BJ (cell line): ENCODE measurements at places on chromosomes 3 and 15.

DNA sequence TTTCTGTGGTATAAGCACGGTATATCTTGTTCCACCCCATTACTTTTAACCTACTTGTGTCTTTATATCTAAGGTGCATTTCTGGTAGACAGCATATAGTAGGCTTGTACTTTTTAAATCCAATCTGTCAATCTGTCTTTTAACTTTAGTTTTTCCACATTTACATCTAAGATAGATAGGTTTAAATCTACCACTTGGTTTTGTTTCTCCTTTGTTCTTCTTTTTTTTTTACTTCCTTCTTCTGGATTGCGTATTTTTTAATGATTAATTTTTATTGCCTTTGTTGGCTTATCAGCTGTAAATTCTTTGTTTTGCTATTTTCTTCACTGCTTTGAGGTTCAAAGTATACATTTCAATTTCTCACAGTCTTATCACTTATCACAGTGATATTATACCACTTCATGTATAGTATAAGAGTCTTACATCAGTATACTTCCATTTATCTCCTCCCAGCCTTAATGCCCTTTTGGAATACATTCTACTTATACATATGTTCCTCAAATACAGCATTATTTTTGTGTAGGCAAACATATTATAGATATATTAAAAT lies 31.0 kb downstream of the IQCB1 start:
- DNase-seq = no peak

GRCh38 chr3:89954137-89954536 lies 846.7 kb downstream of the EPHA3 start:
- DNase-seq = no peak

DNA sequence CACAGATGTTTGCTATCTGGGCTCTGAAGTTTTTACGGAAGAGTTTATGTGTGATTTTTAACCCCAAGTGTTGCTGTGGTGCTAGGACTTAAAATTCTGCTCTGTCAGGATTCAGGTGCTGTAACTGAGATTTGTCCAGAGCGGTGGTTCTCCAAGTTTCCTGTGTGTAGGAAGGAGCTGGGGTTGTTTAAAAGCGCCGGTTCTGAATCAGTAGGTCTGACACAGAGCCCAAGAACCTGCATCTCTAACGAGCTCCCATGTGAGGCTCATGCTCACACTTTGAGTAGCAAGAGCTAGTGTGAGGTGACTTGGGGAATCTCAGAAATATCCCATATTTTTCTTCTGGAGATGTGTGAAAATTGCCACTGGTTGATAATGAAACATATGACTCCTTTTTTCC lies 325.5 kb downstream of the SATB1 start:
- DNase-seq = no peak

GRCh38 chr3:155444771-155445170 lies 151.3 kb upstream of the STRIT1 start:
- DNase-seq = no peak

DNA sequence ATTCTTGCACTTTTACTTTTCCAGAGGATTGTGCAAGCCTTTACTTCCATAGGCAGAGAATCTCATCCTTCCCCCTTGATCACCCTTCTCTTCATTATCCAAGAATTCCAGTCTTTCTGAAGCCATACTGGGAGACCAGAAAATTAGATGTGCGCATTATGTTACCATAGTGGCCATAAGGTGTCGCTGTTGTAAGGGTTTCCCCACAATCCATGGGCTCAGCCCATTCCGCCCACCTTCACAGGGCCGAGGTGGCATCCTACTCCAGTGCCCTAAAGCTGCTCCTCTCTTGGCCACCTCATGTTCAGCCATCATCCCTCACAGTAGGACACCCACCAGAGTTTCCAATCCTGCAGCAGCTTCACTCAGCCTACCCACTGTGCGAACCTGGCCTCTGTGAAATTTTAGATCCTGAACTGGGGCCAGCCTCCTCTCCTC lies 35.0 kb downstream of the CTSH start:
- DNase-seq = no peak

DNA sequence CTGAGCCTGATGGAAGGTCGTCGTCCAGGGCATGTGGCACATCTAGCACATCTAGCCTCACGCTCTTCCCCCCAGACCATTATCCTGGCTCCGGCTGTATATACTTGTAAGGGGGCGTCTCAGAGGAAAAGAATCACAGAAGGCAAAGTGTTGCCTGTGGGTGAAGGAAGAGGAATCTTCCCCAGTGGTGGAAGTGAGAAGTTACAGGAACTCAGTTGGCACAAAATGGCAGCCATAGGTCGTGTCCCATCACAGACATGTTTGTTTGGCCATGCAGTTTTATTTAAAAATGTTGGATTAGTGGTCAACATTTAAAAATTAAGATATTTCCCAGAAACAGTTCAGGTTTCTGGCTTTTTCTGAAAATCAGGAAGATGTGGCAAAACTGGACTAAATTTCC lies 13.6 kb downstream of the GALNT15 start:
- DNase-seq = no peak

DNA sequence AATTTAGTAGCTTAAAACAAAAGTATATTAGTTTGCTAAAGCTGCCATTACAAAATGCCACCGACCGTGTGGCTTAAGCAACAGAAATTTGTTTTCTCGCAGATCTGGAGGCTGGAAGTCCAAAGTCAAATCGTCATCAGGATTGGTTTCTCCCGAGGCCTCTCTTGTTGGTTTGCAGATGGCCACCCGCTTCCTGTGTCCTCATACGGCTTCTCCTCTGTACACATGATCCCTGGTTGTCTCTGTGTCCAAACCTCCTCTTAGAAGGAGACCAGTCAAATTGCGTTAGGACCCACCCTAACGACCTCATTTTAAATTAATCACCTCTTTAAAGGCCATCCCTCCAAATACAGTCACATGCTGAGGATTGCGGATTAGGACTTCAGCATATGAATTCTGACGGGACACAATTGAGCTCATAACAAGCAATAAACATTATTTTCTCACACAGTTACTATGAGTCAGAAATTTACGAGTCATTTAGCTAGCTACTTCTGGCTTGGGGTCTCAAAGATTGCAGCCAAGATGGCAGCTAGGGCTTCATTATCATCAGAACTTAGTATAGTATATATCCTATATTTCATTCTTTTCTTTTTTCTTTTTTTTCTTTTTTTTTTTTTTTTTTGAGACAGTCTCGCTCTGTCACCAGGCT lies 58.4 kb downstream of the RPL39L start:
- no peak for DNase-seq

DNA sequence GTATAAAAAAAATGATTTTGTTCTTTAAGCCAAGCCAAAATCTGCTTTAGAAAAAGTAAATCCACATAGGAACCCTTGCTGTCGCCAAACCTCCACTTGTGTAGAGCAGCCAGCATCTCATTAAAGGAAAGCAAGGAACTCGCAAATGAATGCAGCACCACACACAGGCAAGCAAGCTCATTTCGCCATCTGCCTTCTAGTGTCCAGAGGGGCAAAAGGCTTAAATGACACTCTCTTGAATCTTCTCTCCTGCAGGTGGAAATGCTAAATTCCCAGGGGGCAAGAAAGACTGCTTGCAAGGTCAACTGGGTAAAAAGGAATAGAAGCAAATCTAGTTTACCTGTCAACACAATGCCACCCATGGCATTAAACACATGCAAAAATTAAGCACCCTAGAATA lies 2.4 kb downstream of the MB21D2 start:
- no peak for DNase-seq

DNA sequence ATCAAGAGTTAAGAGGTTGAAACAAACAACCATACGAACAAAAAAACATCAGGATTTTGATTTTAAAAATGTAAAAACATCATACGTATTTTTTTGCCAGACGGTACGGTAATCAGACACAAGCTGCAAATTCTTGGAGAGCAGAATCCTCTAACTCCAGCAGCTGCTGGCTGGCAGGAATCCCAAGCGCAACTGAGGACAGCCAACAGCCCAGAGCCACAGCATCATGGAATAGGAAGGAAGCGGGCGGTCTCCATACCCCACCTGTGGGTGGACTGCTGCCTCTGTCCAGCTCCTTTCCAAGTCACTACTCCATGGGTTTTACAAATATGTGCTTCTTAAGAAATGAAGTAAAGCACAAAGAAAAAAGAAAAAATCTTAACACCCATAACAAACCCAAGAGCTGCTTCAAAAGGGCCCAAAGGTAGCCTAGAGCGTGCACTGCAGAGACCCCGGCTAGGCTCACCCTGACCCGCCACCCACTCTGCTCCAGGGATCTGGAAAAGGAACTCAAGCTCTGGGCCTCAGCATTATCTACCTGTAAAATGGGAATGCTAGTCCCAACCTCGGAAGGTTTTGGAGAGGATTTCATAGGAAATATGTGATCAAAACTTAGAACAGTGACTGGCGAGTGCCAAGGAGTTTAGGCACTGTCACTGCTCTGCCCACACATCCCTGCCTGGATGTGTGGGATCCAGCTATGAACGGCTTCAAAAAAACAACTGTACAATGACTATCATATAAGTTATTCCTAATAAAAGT lies 33.4 kb downstream of the ZXDC start:
- DNase-seq = no peak

GRCh38 chr15:93882141-93882540 lies 349.2 kb upstream of the MCTP2 start:
- DNase-seq = no peak

GRCh38 chr3:112653881-112654300 lies 12.9 kb upstream of the CCDC80 start:
- DNase-seq = peak; percentile 80

DNA sequence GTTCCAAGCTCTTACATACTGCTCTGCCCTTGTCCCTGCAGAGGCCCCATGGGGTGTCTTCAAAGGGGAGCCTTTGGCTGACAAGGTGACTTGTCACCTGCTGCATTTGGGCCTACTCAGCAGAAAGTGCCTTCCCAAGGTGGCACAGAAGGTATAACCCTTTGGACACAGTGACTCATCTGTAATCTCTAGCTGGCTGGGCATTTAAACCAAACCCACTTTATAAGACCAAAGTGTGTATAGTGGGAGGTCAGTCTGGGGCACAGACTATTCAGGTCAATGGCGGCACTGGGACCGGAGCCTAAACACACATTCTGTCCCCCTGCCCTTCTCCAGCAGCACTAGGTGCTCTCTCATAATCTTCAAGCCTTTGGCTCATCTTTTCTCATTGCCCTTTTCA lies 35.1 kb downstream of the GJD2 start:
- no peak for DNase-seq

GRCh38 chr15:91694831-91695210 lies 158.7 kb upstream of the SLCO3A1 start:
- no peak for DNase-seq

DNA sequence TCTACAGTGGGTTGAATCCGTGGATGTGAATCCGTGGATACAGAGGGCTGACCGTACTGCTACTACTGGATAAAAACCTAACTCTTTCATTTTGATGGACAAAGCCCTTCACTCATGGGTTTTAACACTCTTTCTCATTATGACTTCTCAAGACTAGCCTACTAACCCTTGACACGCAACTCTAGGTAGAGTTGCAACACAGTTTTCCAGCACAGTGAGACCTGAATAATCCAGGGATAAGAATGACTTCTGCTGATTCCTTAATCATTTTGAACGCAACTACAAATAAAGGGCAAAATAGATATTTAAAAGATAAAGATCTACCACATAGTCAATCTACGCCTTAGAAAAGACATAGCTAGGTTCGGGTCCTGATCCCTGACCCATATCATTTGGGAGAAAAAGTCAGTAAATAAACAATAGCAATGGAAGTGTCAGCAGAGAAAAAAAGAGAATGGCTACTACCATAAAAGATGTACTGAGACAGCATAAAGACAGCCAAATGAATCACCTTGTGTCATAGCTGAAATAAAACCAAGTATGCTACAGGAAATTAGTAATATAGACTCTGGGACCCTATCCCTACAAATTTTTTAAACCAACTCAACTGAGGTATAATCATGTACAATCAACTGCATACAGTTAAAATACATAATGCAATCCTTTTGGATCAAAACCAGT lies 87.6 kb downstream of the DPH6 start:
- no peak for DNase-seq

DNA sequence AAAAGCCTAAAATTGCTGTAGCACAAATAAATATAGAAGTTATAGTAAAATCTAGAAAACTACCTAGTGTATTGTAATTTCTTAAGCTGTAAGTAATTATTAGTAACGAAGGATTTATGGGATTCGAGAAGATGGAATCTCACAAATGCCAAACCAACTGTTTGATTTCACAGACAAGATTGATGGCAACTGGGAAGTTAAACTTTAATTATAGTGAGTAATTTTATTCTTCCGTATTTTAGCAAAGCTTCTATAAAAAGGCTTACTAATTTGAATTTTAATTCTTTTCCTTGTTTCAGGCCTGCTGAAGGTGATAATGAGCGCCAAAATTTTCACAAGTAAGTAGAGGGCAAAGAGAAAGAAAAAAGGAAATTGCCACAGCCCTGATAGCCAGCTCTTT lies 36.6 kb downstream of the GATM start:
- DNase-seq = no peak
